Activated T-helper 9 cell treated with anti-CD3 and anti-CD28 coated beads, Interleukin-2, amount 50 U/mL, for 16 hours (primary cell): ENCODE measurements at places on chromosomes 1 and 21.

DNA sequence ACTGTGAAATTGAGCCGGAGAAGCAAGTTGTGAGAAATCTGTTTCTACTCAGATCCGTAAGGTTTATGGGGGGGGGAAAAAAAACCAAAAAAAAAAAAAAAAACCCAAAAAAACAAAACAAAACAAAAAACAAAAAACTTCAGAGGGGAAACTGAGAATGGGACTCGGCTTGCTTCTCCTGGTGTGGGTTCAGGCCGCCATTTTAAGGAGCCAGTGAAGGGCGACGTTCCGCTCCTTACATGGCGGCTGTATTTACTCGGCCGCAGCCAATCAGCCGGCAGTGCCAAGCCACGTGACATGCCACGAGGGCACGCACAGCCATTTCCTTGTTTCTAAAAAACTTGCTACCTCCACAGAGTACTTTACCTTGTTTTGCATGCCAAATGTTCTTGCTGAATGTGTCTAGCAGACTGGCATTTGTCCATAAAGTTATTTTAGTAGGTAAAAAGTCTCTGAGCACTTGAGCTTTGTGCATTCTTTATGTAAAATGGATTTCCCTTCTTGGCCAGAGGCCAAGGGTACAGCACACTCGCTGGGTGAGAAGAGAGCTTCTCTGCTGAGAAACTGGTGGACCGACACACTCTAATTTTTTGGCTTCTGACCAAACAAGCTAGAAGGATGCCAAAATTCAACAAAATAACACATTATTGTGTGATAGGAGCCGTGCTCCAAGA, 101.8 kb downstream of the NFIA start:
- no peak for DNase-seq

GRCh38 chr1:150922519-150922975, 3.6 kb upstream of the SETDB1 start:
- DNase-seq, result peak; percentile 65

DNA sequence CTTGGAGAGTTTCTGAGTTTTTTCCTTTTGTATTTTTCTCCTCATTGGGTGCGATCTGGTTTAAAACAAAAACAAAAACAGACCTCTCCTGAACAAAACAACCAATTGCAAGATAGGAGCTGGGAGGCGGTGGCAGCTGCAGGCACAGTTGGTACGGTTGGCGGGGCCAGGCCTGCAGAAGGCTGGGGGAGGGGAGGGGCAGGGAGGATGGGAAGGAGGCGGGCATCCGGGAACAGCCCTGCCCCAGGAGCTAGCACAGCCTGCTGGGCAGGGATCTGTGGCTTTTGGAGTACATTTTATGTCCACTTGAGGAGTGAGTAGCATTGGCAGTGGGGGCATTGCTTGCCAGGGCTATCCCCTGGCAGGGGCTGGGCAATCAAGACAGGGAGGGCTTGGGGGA, 5.2 kb downstream of the CAPN9 start:
- no peak for DNase-seq

DNA sequence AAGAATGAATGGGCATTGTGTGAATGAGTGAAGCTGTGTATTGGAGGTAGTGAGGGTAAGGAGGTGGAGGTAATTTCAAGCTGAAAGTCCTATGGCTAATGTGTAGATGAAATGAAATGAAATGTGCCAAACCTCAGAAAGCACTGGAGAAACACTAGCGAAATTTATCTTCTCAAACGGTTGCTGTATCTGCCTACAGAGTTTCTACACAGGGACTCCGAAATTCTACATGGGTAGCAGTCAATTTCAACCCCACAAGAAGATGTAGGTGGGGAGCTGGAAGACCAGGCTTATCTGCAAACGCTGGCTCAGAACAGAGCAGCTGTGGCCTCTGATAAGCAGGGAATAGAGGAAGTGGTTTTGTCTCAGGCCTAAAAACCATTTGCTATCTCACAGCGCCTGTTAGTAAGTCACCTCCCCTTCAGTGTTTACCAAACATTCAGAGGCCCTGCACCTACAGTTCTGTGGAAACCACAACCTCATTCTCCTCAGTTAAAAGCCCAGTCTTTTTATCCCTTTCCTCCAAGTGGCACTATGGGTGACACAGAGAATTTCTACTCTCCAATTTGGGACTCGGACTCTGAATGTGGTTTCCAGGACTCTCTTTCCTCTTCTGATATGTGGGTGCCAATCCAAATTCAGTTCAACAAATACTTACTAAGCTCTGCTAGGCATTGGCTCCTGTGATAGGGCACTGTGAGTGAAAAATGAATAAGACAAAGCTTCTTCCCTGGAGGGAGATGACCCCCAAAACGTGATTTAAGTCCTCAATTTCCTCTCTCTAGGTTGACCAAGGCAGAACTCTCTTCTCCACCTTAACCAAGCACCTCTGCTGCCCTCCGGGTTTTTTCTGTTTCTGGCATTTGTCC, 17.2 kb upstream of the SLAMF6 start:
- DNase-seq, result no peak

- no peak for DNase-seq
Observed at GRCh38 chr1:97089173-97089572, 367.6 kb downstream of the PTBP2 start.

DNA sequence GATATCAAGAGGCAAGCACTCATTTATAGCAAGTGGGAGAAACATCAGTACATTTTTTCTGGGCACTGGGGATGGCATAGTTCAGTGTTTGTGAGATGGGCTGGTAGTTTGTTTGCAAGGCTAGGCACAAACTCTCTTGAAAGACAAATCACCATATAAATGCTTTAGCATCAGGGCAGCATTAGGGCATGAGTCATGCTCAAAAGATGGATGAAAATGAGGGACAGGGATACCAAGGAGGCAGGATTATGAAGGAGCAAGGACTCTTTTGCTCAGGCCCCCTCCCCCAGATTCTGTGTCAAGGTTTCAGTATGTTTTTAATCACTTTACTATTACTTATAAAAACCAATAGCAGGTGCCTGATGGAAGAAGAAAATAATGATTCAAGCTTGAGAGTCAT, 43.9 kb upstream of the CAMK1G start:
- DNase-seq, result no peak

- no peak for DNase-seq
Observed at GRCh38 chr1:22584001-22584562, 20.8 kb downstream of the EPHA8 start.

DNA sequence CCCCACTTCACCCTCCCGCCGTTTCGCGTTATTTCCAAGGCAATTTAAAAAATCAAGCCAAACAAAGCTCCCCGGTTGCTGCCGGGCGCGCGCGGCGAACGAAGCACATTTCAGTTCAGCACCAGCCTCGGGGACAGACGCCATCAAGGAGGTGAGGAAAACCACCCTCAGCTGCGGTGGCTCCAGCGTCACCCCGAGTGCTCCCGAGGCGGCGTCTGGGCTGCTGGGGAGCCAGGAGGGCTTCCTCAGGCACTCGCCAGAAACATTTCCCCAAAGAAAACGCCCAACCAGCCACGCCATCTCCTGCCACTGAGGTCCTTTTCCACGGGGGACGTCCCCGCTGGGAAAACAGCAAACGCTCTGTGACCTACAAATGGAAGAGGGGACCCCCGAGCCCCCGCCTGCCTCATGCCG, 623 bp downstream of the GNG4 start:
- peak; percentile 34 for DNase-seq

- no peak for DNase-seq
Observed at GRCh38 chr21:31623664-31624063, 35.8 kb upstream of the SOD1 start.

DNA sequence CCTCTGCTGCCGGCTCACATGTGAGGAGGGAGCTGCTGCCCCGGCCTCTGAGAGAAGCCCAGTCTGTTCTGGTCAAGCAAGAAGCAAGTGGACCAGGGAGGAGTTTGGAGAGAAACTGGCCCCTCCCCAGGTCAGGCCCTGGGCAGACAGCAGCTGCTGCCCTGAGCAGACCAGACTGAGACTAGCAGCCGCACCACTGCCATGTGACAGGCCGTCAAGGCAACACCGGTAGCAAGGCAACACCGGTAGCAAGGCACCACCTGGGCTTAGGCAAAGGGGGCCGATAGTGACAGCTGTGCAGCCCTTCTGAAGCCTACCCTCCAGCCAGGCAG, 50.3 kb downstream of the ARHGEF16 start:
- no peak for DNase-seq

DNA sequence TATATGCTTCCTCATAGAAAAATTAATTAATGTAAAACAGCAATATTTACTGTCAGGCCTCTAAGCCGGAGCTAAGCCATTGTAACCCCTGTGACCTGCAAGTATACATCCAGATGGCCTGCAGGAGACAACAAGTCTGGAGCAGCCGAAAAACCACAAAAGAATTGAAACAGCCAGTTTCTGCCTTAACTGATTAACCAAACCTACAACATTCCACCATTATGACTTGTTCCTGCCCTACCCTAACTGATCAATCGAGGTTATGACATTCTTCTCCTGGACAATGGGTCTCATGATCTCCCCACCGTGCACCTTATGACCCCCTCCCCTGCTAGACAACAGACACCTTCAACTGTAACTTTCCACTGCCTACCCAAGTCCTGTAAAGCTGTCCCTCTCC, 205.8 kb upstream of the DUSP10 start:
- DNase-seq, result no peak
